Adipose tissue (tissue), 3 donors: ENCODE measurements at places on chromosomes 2 and 18. TPM values are rescaled to one million over a fixed set of nuclear protein-coding genes. Genes with fewer than 3 reads are reported as not detected.

The SERPINB13 gene
- not detected for polyA plus RNA-seq

The ANKRD62 gene
- polyA plus RNA-seq, result 0.03 TPM

The PRSS56 gene
- not detected for polyA plus RNA-seq

The VWA3B gene
- polyA plus RNA-seq, result 0.29 TPM

The FEV gene
- polyA plus RNA-seq, result not detected

The PDE1A gene
- 4.9 TPM for polyA plus RNA-seq

The CFAP221 gene
- 5.6 TPM for polyA plus RNA-seq

The FOXI3 gene
- polyA plus RNA-seq, result not detected

The SPDYA gene
- not detected for polyA plus RNA-seq

The CD302 gene
- 8.2 TPM for polyA plus RNA-seq

The ALLC gene
- 0.45 TPM for polyA plus RNA-seq

The ANKRD29 gene
- 14.4 TPM for polyA plus RNA-seq

The MC2R gene
- not detected for polyA plus RNA-seq

The ARHGAP15 gene
- 8.7 TPM for polyA plus RNA-seq

The AOX1 gene
- polyA plus RNA-seq, result 85.6 TPM

The G6PC2 gene
- polyA plus RNA-seq, result not detected

The GREB1 gene
- polyA plus RNA-seq, result 1.3 TPM

The EPAS1 gene
- polyA plus RNA-seq, result 48.1 TPM

The ZEB2 gene
- 5.6 TPM for polyA plus RNA-seq

The SLC4A3 gene
- 3.5 TPM for polyA plus RNA-seq

The ABCG5 gene
- 0.06 TPM for polyA plus RNA-seq

The DUSP11 gene
- 6.9 TPM for polyA plus RNA-seq

The KCNG2 gene
- polyA plus RNA-seq, result 0.42 TPM

The HEATR5B gene
- 6.3 TPM for polyA plus RNA-seq

The MEP1B gene
- polyA plus RNA-seq, result not detected

The PAPOLG gene
- 2.0 TPM for polyA plus RNA-seq

The C2orf78 gene
- polyA plus RNA-seq, result not detected

The KLHL41 gene
- polyA plus RNA-seq, result 1.5 TPM

The MROH2A gene
- 0.09 TPM for polyA plus RNA-seq

The SCYGR4 gene
- 0.22 TPM for polyA plus RNA-seq

The MFF gene
- polyA plus RNA-seq, result 54.9 TPM

The SCN9A gene
- 0.45 TPM for polyA plus RNA-seq

The CCDC68 gene
- polyA plus RNA-seq, result 8.1 TPM

The HOXD13 gene
- polyA plus RNA-seq, result 0.51 TPM

The CDC42EP3 gene
- 4.9 TPM for polyA plus RNA-seq

The ARHGAP25 gene
- polyA plus RNA-seq, result 1.4 TPM

The CIDEA gene
- 527 TPM for polyA plus RNA-seq

The TLX2 gene
- polyA plus RNA-seq, result 0.03 TPM

The SERPINB7 gene
- not detected for polyA plus RNA-seq

The TTC27 gene
- 9.0 TPM for polyA plus RNA-seq

The PFN4 gene
- polyA plus RNA-seq, result 0.79 TPM

The DNAJC5G gene
- not detected for polyA plus RNA-seq

The CGREF1 gene
- polyA plus RNA-seq, result 12.7 TPM

The IMPACT gene
- polyA plus RNA-seq, result 6.7 TPM

The ACMSD gene
- not detected for polyA plus RNA-seq

The TDRD15 gene
- not detected for polyA plus RNA-seq

The CTAGE1 gene
- not detected for polyA plus RNA-seq

The REG1B gene
- polyA plus RNA-seq, result 7.2 TPM

The DSG1 gene
- 0.01 TPM for polyA plus RNA-seq
